ENCODE measurements at places on chromosomes 12 and 14.

DNA sequence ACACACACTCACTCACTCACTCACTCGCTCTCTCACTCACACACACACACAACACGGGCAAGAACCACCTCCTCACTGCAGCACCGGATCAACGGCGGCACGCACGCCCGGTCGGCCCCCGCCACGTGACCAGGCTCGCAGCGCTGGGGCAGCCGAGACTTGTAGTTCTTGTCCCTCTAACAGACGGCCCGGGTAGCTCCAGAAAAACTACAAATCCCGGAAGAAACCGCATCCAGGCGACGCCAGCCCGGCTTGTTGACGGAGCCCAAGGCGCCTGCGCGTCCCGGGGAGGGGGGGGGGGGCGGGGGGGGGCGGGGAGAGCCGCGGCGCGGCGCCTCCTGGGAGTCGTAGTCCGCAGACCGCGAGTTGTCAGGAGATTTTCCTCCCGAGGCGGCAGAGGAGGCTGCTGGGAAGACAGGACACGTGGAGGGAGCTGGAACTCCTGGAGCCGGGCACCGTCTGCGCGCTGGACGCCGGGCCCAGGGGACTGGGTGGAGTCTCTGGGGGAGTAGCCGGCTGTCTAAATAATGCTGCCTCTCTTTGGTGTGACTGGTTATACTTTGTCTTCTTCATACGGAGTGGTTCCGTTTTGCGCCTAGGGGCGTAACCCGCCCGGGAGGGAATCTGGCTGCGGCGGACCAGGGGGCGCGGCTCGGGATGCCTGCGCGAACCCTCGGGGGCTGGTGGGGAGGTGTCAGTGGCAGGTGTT lies at the start of gene MAX:
Gene MAX, minus strand, starts transcription at position 77 of the 709 bp plus-strand sequence. CDS start 178 bp downstream, outside the sequence.
- DNase-seq, result peak; percentile 98

- DNase-seq, result no peak
Measured at GRCh38 chr12:49792181-49792970, 35.8 kb downstream of the NCKAP5L start.

- DNase-seq, result no peak
Measured at GRCh38 chr14:22231018-22231417, 358.0 kb downstream of the DAD1 start.

GRCh38 chr12:57810450-57810849 lies 8.1 kb downstream of the AVIL start:
- no peak for DNase-seq

GRCh38 chr12:27176765-27177164 lies 67.3 kb upstream of the STK38L start:
- DNase-seq, result no peak

DNA sequence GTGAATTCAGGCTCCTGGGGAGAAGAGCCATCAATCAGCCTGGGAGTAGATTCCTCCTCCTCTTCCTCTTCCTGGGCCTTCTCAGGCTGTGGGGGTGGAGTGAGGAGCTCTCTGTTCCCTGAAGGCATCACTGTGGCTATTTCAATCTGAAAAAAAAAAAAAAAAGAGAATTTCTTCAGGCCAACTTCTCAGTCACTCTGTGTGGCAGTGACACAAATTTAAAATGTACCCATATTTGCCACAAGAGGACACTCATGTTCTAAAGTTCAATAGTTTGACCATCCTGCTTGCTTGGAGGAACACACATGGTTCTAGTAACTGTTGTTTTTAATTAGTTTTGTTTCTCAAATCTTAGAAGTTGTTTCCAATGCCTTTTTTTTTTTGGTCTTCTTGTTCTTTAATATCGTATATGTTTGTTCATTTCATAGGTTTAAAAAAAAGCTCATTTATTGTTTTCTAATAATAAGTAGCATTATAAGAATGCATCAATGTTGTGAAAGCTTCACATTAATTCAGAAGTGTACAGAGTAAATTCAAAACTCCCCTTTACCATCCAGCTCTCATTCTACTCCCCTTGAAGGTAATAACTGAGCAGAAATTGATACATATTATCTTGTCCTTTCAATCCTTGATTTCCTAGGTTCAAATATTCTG lies 23.3 kb upstream of the CCER1 start:
- no peak for DNase-seq

DNA sequence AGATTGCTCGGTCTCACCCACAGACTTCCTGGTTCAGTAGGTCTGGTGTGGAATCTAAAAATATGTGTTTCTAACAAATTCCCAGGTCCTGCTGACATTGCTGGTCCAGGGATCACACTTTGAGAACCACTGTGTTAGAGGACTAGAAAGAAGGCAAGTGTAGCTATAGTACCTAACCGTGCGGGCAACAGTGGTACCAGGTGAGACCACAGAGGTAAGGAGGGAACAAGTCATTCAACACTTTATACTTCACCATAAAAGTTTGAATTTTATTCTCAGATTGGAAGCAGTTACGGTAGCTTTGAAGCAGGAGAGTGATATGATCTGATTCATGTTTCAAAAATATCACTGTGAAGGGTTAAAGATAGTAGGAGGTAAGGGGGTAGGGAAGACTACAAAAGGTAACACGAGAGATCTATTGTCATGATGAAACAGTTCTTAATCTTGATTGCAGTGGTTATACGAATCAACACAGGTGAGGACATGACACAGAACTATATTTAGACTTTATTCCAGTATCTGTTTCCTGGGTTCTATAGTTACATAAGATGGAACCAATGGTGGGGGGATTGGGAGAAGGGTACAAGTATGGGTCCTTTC lies 73.5 kb downstream of the CDK17 start:
- DNase-seq, result no peak

DNA sequence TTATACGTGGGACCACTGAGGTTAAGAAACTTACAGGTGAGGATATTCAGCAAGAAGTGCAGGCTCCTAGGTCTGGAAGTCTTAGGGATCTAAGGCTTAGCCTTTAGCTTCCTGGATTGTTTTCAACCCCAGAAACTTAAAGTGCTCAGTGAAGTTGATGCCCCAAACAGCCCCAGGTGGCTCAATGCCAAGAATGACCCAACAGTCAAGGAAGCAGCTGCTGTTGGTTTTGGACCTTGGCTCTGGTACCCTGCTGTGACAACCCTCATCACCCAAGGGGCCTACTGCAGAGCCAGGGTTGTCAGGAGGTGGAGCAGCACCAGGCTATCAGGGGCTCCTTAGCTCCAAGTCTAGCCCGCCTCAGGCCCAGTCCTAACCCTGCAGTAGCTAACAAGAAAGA lies 36.8 kb downstream of the VDR start:
- DNase-seq, result no peak

DNA sequence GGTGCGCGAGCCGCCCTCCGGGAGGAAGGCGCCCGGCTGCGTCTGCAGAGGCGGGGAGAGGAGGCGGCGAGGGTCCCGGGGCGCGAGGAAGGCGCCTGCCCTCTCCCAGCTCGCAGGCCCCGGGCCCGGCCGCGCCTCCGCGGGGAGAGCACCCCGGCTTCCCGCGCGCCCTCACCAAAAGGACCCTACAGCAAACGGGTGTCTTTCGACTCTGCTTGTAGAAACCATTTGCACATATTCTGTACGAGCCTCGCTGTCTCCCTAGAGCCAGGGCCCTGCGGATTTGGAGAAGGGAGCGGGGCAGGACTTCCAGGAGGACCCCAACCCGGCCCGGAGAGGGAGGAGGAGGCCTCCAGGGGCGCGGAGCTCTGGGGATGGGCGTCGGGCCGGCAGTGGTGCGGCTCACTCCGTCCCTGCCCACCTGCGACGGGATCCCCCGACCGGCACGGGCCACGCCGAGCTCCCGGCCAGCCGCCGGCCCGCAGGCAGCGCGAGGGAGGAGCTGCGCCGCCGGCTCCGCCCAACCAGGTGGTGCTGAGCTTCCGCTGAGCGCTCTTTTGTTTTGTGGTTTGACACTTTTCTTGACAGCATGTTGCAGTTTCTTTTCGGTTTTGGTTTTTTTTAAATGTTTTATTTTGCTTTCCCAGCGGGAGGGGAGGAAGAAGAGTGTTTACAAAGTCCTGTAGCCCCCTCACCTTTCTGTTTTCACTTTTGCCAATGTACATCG lies 103.3 kb upstream of the FKBP4 start:
- DNase-seq, result no peak

DNA sequence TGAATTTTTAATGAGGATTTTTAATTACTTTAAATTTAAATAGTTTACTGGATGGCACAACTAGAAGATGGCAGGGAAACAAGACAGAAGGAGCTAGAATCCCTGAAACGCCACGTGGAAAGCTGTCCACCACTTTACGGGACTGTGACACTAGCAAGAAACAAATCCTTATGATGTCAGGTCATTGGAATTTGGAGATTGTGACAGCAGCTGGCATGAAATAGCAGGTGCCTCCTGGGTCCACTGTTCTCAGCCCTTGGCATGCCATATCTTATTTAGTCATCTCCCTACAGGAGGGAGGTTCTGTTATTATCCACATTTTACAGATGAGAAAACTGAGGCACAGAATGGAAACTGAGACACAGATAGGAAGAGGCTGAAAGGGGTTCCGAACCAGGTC lies 113.8 kb downstream of the BCL11B start:
- DNase-seq, result no peak

DNA sequence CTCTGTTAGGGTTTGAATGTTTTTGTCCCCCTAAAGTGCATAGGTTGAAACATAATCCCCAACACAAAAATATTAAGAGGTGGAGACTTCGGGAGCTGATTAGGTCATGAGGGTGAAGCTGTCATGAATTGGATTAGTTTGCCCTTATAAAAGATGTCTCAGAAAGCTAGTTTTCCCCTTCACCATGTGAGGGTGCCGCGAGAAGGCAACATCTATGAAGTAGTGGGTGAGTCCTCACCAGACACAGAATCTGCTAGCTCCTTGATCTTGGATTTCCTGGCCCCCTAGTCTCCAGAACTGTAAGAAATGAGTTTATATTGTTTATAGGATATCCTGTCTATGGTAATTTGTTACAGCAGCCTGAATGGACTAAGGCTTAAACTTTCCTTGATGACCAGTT lies 301.5 kb upstream of the ATP2B1 start:
- DNase-seq, result no peak
